ENCODE measurements at places on chromosomes 7 and 10. TPM values are rescaled to one million over a fixed set of nuclear protein-coding genes. Genes with fewer than 3 reads are reported as not detected.

OR6B1 gene
- not detected for total RNA-seq

GRCh38 chr7:22589641-22590201 is 89.7 kb upstream of the STEAP1B start:
- DNase-seq: peak; percentile 91

FGL2 gene
- 31.9 TPM for total RNA-seq

GRCh38 chr7:151077705-151078232 is 2.8 kb downstream of the FASTK start:
- no peak for DNase-seq

DNA sequence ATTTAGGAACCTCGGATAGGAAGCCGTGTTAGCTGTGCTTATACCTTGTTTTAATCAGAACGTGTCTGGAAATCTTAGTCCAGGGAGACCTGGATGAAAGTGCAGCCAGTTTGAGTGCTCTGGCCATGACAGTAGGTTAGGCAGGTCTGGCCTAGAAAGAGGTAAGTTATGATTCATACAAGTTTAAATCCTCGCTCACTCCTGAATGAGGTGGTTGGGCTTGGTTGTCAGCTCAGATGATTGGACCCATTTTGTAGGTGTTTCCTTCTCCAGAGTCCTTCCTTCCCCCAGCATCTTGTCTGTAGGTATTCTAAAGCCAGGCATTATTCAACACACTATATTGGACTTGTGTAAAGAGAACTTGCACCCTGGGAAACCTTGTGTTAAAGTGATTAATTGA is 561.9 kb upstream of the GALNT17 start:
- DNase-seq: no peak

- DNase-seq: no peak
These were observed 324.4 kb downstream of the BICC1 start for GRCh38 chr10:58836991-58837575.

GPR146 gene
- 9.4 TPM for total RNA-seq

DNA sequence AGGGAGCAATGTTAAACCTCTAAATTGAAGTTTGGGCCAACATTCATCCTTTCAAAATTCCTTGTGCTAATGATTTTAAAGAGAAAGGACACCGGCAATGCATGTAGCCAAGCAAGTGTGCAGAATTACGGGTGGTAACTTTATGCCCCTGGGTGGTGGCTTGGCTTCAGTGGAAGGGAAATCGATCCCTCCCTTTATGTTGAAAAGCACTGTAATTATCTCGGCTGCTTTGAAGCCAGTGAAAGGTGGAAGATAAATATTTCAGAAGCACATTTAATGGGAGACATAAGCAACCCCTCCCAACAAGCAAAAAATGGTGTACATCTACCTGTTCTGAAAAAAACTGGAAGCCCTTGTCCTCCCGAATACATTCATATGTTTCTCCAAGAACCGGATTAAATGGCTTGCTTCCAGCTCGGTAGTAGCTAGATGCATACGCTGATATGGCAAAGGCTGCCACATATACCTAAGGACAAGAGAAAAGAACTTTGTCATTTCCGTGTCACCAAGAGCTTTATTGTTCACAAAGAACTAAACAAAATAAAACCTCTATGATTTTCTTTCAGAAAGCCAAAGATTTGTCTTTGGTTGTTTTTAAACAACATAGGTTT is 73.3 kb upstream of the GSDME start:
- no peak for DNase-seq

DNA sequence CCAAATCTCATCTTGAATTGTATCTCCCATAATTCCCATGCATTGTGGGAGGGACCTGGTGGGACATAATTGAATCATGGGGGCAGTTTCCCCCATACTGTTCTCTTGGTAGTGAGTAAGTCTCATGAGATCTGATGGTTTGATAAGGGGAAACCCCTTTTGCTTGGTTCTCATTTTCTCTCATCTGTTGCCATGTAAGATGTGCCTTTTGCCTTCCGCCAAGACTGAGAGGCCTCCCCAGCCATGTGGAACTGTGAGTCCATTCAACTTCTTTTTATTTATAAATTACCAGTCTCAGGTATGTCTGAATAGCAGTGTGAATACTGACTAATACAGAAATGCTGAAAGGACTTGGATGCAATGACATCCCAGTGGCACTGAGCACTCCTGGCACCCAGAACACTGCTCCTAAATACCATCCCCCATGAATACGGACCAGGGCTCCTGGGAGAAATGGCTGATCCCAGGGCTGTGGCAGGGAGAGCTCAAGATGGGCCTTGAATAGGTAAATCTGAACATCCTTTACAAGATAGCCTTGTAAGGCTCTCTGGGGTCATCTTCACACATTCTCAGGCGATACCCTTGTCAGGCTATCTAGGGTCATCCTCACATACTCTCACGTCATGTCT is 19.4 kb downstream of the ZFAND2A start:
- peak; percentile 7 for DNase-seq

SPDYE5 gene
- total RNA-seq: not detected

DNA sequence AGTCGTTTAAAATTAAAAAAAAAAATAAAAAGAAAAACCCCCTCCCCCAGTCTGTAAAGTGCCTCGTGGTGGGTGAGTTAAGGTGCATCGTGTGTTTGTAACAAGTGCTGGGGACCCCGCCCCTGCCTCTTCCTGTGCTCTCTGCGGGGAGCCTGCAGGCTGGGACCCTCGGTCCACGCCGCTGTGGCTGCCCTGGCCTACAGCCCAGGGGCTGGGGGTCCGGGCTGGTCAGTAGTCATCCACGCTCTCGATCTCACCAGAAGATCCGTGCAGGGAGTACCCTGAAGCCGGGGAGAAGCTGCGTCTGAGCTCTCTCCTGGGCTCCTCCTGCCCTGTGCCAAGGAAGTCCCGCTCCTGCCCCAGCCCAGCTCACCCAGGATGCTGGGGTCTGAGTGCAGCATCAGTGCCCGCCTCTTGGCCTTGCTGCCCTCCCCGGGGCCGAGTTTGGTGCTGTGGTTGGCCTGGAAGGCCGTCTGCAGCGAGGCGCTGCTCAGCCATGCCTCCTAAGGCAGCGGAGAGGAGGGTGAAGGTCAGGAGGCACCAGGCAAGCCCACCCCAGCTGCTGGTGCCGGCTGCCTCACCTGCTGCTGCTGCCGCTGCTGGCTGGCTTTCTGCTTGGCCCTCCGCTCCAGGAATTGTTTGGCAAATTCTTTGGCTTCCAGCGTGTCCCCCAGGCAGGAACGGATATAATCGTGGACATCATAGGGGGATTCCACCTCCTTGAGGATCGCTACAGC is 8.1 kb downstream of the GNB2 start:
- DNase-seq: no peak

- no peak for DNase-seq
These were observed 11.1 kb downstream of the FAM53B start for GRCh38 chr10:124732931-124733570.

GRCh38 chr7:20438694-20439376 is 108.1 kb downstream of the ITGB8 start:
- no peak for DNase-seq

GRCh38 chr7:3370068-3370830 is 69.2 kb downstream of the SDK1 start:
- no peak for DNase-seq

ATOH7 gene
- not detected for total RNA-seq

GRCh38 chr7:33719059-33719581 is 186.2 kb upstream of the BMPER start:
- DNase-seq: no peak

GRCh38 chr10:105834261-105835059 is 1193.4 kb downstream of the SORCS3 start:
- no peak for DNase-seq

PHTF2 gene
- total RNA-seq: 41.3 TPM

- DNase-seq: no peak
These were observed 23.7 kb downstream of the CAV1 start for GRCh38 chr7:116548506-116548905.

CRPPA gene
- total RNA-seq: 4.7 TPM

- DNase-seq: peak; percentile 28
These were observed 166.9 kb upstream of the RNF32 start for GRCh38 chr7:156473476-156474240.

GRCh38 chr7:133751079-133751478 is 376.1 kb upstream of the LRGUK start:
- DNase-seq: no peak

DNA sequence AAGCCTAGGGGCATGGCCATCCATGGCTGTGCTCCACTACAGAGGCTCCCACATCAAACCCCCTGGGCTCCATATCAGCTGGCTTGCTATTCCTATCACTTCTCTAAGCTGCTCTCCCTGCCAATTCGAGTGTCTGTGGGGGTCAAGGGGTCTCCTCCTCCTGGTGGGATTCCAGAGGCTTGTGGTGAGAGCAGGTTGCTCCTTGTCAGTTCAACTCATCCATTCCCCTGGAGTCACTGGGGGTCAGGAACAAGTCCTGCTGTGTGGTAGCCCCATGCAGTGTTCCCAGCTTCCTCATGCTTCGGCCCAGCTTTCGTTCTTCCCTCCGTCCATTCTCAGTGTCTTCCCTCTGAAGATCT is 86.6 kb upstream of the UNC5B start:
- no peak for DNase-seq

CTTNBP2 gene
- total RNA-seq: 7.9 TPM

DNA sequence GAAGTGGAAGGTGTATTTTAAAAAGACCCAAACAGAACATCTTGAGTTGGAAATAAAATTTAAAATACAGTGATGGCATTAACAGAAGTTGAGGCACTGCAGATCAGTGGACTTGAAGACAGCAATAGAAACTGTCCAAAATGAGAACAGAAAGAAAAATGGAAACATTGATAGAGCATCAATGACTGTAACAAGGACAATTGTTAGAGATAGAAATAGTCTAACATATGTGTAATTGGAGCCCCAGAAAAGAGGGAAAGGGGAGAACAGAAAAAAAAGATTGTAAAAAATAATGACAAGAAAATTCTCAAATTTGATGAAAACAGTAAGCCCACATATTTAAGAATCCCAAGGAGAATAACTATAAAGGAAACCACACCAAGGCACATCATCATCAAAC is 29.4 kb downstream of the VKORC1L1 start:
- DNase-seq: no peak

DNA sequence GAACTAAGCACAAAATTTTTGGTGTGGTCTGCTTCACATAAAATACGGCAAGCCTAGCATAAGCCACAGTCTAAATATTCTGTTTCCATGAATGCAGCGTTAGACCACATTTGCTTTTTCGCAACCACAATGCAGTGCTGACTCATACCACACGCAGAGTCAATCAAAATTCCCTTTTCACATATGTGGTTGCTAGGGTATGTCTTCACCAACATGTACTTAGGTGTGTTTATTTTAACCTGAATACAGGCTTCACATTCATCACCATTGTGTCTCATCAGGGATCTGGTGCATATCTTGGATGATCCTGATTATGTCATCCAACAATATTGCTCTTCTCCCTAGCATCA is 90.8 kb downstream of the CHN2 start:
- DNase-seq: no peak

CYP3A7 gene
- total RNA-seq: not detected

SLC39A12 gene
- 0.32 TPM for total RNA-seq

GRCh38 chr7:104791080-104791479 is 222.9 kb upstream of the KMT2E start:
- DNase-seq: no peak

- no peak for DNase-seq
These were observed 89.6 kb downstream of the CACNB2 start for GRCh38 chr10:18229826-18230225.

DNA sequence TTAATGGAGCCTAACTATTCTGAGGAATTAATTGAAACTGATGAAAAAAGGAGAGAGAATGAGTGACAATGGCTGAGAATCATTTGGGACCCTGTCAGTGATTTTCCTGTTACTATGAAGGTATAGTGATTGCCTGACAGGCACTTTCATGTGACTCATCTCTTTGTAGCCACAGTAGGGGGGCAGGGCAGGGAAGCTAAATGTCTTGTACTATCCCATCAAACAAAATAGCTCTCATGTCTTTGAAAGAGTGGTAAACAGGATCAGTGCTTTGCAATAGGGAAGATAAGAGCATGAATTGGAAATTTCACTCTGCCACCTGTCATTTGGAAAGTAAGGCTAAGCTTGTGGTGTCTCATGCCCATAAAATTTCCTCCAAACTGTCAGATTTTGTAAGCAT is 94.5 kb upstream of the GSDME start:
- no peak for DNase-seq

GTF2IRD2 gene
- total RNA-seq: 18.9 TPM

- peak; percentile 29 for DNase-seq
These were observed 398.4 kb downstream of the PLXNA4 start for GRCh38 chr7:132177708-132178401.

MBL2 gene
- total RNA-seq: not detected

SLC16A12 gene
- 0.57 TPM for total RNA-seq

KLF14 gene
- 0.10 TPM for total RNA-seq

DNA sequence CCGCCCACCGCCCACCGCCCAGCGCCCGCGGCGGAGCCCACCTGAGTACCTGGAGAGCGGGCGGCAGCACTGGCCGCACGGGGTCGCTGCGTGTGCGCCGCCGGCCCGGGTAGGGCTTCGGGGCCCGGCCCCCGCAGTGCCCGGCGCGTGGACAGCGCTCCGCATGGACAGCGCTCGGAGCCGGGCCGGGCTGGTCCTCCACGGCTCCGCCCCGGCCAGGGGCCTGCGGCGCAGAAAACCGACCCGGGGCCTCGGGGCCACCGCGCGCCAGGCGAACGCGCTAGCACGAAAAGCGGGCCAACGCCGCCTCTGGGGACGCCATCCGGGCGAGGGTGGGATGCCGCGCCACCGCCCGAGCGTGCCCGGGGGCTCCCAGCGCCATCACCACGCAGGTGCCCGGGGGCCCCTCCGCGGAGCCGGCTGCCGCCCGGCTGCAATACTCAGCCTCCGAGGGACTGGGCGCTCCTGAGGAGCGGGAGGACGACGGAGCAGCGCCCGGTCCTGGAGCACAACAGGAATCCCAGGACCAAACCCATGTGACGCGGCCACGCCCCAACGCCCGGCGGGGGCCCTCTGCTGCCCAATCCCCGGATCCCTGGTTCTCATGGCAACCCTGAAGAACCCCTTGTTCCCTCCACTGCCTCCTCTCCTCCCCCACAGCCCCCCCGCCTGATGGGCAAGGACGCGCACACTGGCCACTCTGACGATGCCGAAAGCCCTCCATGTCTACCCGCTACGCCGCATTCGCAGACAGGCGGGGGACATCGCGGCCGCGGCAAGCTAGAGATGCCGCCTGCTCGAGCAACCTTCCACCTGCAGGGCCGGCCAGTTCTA is at the start of gene GRB10:
Gene GRB10, minus strand, starts transcription at position 522 of the 834 bp plus-strand sequence. CDS start 50,574 bp downstream, outside the sequence.
- peak; percentile 81 for DNase-seq

- DNase-seq: no peak
These were observed 201.2 kb downstream of the PTN start for GRCh38 chr7:137142376-137142775.

DNA sequence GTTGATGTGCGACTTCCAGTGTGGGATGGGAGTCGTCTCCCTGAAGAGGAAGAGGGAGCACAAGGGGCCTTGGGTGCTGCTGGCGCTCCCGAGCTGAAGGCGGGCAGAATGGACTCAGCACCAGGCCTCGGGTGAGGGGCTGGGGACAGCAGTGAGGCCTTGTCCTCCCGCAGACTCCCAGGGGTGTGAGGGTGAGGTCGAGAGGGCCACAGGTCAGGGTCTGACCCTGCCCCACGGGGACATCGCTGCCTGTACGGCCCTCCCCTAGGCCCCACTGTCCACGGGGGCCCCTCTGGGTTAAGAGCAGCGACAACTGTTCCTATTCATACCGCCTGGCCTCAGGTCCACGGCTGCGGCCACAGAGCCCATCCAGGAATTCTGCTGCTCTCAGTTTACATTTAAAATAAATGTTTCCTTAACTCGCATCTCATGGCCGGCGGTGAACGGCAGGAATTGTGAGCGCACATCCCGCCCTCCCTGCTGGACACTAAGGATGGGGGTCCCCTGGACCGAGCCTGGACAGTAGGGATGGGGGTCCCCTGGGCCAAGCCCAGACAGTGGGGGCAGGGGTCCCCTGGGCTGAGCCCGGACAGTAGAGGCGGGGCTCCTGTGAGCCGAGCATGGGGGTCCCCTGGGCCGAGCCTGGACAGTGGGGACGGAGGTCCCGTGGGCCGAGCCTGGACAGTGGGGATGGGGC is 61.7 kb downstream of the PDGFA start:
- peak; percentile 78 for DNase-seq

RBM17 gene
- 58.9 TPM for total RNA-seq

All from posterior vena cava (tissue), 2 donors.